Omental fat pad (tissue), 4 donors: ENCODE measurements at places on chromosomes 6 and 20. TPM values are rescaled to one million over a fixed set of nuclear protein-coding genes. Genes with fewer than 3 reads are reported as not detected.

The KCNG1 gene
- total RNA-seq = 1.4 TPM

GRCh38 chr6:161745594-161746141, 471.8 kb upstream of the AGPAT4 start:
- DNase-seq = no peak

The SLC9A8 gene
- 8.0 TPM for total RNA-seq

GRCh38 chr6:76885861-76886301, 577.4 kb downstream of the HTR1B start:
- DNase-seq = no peak

The NMBR gene
- total RNA-seq = not detected
